ENCODE measurements at places on chromosomes 5 and 9. TPM values are rescaled to one million over a fixed set of nuclear protein-coding genes. Genes with fewer than 3 reads are reported as not detected.

Gene GRXCR2
- total RNA-seq, result not detected

Gene AQP7
- total RNA-seq, result 2.0 TPM

Gene SOHLH1
- total RNA-seq, result not detected

Gene IL33
- total RNA-seq, result 14.6 TPM

Gene FGD3
- 99.1 TPM for total RNA-seq

Gene MARCHF11
- total RNA-seq, result not detected

Data from spleen (tissue), 13 donors.